Myometrial cell (primary cell): ENCODE measurements at places on chromosomes 12 and 14. TPM values are rescaled to one million over a fixed set of nuclear protein-coding genes. Genes with fewer than 3 reads are reported as not detected.

Gene DIO2
- total RNA-seq = 45.3 and 70.4 TPM in 2 replicates

Gene CLEC9A
- total RNA-seq = not detected in 2 replicates

Gene KCNA5
- total RNA-seq = not detected in 2 replicates

Gene KLRC2
- total RNA-seq = not detected in 2 replicates

Gene SYCP3
- total RNA-seq = 0.18 TPM in 1 of 2 replicates, not detected in the other

Gene USP44
- 0.86 and 1.6 TPM in 2 replicates for total RNA-seq

Gene NTF3
- not detected in 2 replicates for total RNA-seq

Gene CLEC2A
- total RNA-seq = not detected in 2 replicates
